Activated CD4-positive, alpha-beta T cell treated with anti-CD3 and anti-CD28 coated beads for 1 hour (primary cell): ENCODE measurements at places on chromosomes 4 and X.

DNA sequence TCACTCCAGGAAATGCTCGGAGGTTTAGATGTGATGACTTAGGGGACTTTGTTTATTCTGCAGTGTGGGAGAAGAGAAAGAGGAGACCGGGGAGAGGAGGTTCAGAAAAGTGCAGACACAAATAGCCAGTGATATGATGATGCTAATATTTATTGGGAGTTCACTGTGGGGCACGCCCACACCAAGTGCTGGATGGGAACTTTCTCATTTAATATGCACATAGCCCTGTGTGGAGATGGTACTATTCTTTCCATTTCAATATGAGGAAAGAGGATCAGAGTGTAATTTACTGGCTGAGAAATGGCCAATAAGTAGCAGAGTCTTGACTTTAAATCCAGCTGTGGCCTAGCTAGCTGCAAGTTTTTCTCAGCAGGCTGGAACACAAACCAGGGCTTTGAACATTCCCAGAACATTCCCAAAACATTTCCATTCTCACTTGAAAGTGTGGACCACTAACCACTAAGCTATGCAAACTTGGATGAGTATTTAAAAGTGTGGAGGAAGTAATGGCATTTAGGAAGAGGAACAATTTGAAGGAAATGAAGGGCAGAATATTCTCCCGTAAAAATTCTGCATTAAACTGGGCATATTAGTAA is 231.7 kb downstream of the HS3ST1 start:
- no peak for DNase-seq

- no peak for DNase-seq
Measured at GRCh38 chr4:145346081-145346480, 135.6 kb upstream of the SMAD1 start.

- no peak for DNase-seq
Measured at GRCh38 chrX:40145923-40146261, 48.1 kb upstream of the BCOR start.

GRCh38 chr4:76950052-76950955 is 752 bp downstream of the SEPTIN11 start:
- DNase-seq: peak; percentile 23

- no peak for DNase-seq
Measured at GRCh38 chr4:165190591-165191347, 16.6 kb upstream of the KLHL2 start.
